Activated CD4-positive, alpha-beta T cell treated with anti-CD3 and anti-CD28 coated beads, Interleukin-2, Interleukin-4, amounts not matched to agents 100 ng/mL and 50 ng/mL, durations not matched to agents 16 hours and 8 hours (primary cell): ENCODE measurements at places on chromosomes 11 and 22.
A peak's percentile ranks its signal among the peaks of the same experiment; 100 is the strongest.

- peak; percentile 25 for DNase-seq
Observed at GRCh38 chr11:1152316-1153104, 5.2 kb upstream of the MUC5AC start.

GRCh38 chr22:25564979-25565677 is 653 bp downstream of the GRK3 start:
- peak; percentile 24 for DNase-seq

DNA sequence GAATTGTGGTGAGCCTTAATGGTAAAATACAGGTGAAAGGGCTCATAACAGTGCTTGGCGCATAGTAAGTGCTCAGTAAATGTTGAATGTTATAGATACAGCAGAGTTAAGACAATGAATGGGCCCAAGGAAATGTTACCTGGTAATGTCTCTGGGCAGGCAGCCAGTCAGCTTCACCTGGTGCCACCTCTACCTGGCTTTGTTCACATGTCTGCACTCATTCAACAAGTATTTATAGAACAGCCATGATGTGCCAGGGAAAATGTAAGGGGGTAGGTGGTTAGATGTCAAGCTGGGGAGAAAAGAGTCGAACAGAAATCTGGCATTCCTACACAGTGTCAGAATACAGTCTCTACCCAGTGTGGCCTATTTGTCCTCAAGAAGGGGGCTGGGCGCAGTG is 238.8 kb upstream of the SYN3 start:
- no peak for DNase-seq

DNA sequence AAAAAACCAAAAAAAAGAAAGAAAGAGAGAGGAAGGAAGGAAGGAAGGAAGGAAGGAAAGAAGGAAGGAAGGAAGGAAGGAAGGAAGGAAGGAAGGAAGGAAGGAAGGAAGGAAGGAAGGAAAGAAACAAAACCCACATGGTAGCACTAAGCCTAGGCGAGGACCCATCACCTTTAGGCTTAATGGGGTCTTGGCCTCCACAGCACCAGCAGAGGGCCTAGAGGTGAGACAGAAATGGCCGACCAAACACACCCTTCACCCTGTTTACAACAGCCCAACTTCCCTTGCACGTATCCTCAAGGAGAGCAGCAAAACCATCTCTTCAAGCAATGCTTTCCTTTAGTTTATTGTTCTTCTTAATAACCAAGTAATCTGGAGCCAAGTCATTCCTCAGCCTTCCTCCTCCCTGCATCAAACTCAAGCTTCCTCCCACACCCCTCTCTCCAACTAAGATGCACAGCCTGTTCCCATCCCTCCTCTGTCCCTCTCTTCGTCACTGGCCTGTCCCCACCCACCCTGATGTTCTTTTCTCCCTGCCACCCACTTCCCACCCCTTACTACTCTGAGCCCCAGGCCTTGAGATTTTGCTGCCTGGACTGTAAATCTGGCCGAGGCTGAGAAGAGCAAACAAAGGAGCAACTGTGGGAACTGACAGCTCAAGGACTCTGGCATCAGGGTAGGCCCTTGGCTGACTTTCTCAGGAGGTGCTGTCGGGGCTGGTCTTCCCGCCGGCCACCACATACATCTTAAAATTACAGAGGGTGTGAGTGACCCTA is 26.0 kb downstream of the POU2AF1 start:
- DNase-seq, result no peak

- DNase-seq, result no peak
Observed at GRCh38 chr22:36492109-36492508, 10.7 kb upstream of the TXN2 start.

DNA sequence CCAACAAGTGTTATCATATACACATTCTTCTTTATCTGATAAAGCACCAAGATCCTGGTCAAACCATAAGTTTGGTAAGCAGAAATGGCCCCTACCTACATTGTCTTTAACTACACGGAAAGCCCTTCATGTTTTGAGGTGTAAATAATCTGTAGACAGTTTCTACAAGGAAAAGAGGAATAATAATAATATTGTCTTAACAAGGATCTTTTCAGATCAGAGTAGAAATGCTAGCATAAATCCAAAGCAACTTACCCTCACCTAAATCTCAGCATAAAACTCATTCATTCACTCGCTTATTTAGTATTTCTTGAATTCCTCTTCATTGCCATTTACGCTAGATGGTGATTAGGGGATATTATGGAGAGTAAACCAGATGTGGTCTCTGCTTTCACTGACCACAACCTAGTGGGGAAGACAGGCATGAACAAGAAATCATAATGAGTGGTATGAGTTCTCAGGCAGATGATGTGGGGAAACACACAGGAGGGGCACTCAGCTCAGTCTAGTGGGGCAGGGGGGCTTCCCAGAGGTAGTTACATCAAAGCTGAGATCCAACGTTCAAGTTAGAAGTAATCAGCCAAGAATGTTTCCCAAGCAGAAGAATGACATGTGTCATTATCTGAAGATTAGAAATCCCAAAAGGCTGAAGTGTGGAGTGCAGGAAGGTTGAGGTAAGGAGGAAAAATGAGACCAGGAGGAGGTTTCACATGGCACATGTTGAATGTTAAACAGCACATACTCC is 65.4 kb upstream of the ZC3H12C start:
- no peak for DNase-seq

DNA sequence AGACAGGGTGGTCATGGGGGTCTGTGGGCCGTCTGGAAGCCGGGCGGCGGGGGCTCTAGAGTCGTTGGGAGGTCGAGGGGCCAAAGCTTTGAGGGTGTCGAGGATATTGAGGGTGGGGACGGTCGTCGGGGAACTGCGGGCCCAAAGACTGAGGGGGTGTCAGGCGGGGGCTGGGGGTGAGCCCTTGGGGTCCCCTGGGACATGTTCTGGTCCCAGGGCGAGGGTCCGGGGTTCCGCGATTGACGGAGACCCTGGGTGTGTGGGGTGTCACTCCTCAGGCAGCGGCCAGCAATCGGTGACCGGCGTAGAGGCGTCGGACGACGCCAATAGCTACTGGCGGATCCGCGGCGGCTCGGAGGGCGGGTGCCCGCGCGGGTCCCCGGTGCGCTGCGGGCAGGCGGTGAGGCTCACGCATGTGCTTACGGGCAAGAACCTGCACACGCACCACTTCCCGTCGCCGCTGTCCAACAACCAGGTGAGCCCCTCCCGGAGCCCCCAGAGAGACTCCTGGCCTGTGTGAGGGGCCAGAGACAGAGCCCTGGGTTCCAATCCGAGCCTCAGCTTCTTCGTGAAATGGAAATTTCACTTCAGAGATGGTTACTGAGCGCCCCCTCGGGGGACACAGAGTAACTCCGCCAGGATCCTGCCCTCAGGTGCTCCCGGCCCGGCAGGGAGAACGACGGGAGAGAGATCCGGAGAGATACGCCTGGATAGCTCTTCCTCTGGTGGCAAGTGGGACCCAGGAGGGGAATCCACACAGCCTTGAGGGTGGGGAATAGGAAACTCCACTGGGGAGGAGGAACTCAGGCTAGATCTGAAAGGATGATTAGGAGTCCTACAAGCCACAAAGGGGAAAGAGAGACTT is 714 bp downstream of the SDF2L1 start:
- DNase-seq, result peak; percentile 72

GRCh38 chr11:118851970-118852369 is 31.7 kb upstream of the CXCR5 start:
- DNase-seq, result no peak

GRCh38 chr22:33897448-33897835 is 22.8 kb downstream of the LARGE1 start:
- DNase-seq, result no peak

DNA sequence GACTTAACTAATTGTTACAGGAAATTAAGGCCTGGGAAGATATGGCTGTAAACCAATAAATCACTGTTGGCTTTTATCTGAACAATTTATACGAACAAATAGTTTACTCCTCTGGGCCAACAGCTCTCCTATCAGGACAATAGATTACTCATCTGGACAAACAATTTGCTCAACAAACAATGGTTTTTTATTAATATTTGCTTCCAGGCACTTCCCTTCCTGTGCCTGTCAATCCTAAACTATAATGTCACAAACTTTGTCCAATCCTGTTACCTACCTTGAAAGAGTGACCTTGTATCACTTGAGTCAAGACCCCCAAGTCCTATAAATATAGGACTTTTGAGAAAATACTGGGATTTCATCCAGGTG is 87.6 kb upstream of the OR9Q1 start:
- no peak for DNase-seq

- DNase-seq, result no peak
Observed at GRCh38 chr11:126347751-126348668, 7.5 kb upstream of the ST3GAL4 start.

- DNase-seq, result no peak
Observed at GRCh38 chr11:30125456-30125855, 105.4 kb upstream of the FSHB start.

DNA sequence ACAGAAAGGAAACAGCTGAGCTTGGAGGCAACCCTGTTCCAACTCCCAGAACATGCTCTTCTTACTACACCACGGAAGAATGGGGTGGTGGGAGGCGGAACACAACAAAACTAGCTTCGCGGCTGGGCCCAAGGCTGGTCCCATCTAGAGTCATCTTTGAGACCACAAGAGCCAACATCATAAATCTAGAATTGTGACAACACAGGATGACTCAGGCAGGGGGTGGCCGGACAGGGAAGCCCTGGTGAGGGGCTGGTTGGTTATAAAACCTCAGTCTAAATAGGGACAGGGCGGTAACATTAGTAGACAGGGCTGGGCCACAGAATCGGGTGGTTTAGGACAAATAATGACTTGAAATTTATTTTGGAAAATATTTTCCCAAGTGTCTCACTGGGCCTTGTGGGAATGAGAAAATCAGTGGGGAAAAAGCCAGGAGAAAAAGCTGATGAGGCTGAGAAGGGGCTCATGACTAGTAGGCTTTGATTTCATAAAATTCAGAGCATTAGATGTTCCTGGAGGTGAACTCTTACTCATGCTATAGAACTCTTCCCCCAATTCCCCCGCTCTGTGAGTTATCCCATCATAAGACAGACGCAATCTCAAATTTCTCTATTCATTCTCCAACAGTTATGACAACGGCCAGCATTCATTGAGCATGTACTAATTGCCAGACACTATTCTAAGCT is 151.8 kb upstream of the TIMP3 start:
- no peak for DNase-seq

DNA sequence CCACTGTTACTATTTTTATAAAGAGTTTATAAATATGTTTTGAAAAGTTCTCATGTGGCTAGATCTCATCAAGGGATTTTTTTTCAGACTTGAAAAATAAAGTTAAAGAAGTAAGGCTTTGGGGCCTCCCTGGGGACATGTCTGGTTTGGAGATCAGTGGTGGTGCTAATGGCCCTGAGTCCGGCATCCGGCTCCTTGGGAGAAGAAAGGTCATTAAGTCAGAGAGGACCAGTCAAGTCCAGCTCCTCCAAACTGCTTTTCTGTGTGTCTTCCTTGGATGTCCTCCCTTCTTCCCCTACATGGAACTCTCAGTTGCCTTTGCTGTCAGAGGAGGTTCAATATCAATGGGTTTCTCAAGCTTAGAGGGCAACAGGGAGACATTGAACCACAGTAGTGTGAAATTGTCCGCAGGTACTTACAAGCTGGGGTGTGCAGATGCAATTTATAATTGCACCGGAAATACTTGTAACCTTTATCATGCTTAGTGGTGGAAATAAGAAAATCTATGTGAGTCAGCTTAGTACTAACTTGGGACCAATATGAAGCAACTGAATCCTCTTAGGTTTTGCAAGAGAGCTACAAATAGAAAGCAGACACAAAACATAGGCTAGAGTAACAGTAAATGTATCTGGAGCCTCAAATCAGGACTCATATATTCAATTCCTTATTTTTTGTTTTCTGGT is 144.3 kb downstream of the TEAD1 start:
- DNase-seq, result no peak

DNA sequence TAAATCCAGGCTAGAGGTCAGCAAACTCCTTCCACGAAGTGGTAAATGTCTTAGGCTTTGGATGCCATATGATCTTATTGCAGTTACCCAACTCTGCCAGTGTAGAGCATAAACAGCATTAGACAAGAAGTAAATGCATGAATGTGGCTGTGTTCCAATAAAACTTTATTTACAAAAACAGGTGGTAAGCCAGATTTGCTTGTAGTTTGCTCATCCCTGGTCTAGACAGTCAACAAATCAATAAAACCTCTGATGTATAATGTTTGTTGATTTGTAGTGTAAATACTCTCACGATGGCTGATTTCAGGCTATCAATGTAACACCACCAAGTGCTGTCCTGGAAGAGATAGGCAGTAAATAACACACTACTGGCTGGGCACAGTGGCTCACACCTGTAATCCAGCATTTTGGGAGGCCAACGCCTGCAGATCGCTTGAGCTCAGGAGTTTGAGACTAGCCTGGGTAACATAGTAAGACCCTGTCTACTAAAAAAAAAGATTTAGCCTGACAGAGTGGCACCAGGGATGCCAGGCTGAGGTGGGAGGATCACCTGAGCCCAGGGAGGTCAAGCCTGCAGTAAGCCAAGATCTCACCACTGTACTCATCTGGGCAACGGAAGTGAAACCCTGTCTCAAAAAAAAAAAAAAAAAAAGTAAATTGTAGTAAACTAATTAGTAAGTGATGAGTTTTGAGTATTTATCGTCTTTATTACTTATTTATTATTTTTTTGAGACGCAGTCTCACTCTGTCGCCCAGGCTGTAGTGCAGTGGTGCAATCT is 6.9 kb upstream of the CATSPER1 start:
- no peak for DNase-seq

DNA sequence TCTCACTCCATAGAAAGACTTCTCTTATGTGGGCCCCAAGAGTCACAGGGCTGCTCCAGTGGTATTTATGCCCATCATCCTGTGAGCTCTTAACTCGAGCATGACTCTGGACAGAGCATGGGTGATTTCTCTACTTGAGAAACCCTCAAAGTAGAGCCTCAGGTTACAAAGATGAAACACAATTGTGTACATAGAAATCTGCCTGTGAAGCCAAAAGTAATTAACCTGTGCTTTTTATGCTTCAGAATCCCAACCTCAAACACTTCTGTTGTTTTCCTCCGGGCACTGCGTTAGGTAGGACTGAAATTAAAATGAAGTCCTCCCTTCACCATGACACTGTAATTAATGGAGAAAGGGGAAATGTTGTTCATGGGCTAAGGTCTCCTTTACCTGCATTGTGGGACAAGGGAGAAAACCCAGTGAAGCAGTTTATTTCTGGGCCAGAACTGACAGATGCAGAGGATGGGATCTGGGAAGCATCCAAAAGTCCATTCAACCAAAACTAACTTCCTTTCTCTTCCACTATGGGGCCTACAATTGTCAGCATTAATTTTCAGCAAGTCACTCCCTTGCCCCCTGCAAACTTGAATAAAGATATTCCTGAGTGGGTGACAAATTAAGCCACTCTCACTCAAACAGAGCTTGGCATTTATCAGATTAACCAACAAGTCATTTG is 24.1 kb upstream of the POU2AF1 start:
- no peak for DNase-seq

DNA sequence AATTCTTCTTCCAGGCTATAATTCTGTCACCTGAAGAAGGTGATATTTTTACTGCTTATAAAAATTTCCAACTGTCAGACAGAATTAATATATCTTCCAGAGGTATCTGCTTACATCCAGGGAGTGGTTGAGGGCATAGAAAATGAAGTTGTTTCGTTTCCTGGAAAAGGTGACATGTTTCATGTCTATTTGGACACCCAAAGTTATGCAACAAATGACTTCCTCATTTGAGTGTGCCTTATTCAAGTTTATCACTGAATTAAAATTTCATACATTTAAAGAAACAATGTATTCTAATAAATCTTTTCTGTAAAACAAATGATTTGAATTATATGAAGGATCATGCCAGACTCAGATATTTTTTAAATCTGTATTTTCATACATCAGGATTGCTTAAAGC is 8.5 kb upstream of the GRAMD1B start:
- DNase-seq, result no peak
